Fibroblast of upper back skin (primary cell): ENCODE measurements at places on chromosomes 5 and 9.

GRCh38 chr9:81380504-81381359 is 308.6 kb downstream of the TLE1 start:
- DNase-seq, result no peak

GRCh38 chr9:89941875-89942274 is 337.1 kb downstream of the GADD45G start:
- peak; percentile 91 for DNase-seq

DNA sequence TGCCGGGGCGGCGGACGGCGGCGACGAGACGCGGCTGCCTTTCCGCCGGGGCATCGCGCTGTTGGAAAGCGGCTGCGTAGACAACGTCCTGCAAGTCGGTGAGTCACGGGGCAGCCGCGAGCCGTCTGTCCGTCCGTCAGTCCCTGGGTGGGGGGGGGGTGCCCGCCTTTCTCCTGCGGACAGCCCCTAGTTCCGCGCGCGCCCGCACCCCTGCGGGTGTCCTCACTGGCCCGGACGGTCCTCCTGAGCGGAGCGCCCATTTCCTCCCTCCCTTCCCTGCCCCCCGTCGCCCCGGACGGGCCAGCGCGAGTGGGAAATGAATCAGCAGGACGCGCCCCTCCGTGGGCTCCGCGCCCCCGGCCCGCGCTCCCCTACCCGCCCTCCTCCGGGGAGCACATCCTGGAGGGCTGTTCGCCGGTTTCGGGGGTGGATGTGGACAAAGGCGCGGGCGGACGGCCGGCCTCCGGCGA is 828 bp downstream of the ZSWIM6 start:
- DNase-seq, result peak; percentile 61

DNA sequence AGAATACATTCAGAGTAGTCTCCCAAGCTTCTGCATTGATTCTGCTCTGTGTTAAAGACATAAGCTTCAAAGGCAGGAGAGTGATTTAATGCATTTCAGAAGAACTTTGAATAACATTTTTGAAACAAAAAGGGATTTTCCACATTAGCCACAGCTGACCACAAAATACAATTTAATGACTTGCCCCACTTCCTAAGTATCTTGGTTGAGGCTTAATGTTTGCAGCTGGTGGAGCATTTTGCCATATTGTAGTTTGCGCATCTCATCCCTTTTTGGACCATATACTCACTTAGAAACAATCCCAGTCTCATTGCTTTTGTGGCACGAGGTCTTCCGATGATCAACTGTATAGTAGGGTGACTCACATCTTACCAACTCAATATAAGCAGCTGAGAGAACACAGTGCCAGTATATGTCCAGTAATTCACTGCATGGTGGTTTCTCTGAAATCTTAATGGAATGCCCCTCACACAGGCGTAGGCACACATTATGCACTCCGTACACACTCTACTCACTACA is 455.8 kb upstream of the PTGER4 start:
- peak; percentile 93 for DNase-seq

- DNase-seq, result no peak
Measured at GRCh38 chr5:163193886-163194285, 243.5 kb upstream of the CCNG1 start.

GRCh38 chr5:91272858-91273257 is 110.3 kb downstream of the ARRDC3 start:
- peak; percentile 61 for DNase-seq

DNA sequence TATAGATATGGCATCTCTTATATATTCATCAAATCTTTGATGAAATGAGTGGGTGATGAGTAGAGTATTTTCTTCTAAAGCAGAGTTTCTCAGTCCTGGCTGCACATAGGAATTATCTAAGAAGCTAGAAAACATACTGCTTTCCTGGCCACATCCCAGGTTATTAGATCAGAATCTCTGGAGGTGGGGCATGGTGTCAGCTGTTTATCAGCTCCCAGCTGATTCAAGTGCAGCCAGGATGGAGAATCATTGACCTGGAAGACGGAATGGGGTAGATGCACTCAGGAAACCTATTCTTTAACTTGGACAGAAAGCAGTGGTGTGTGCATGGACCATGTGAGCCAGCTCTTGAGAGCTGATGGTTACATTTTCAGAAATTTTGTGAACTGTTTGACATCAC is 108.1 kb upstream of the IL6ST start:
- DNase-seq, result no peak

- peak; percentile 90 for DNase-seq
Measured at GRCh38 chr5:72633649-72634048, 126.4 kb upstream of the ZNF366 start.

DNA sequence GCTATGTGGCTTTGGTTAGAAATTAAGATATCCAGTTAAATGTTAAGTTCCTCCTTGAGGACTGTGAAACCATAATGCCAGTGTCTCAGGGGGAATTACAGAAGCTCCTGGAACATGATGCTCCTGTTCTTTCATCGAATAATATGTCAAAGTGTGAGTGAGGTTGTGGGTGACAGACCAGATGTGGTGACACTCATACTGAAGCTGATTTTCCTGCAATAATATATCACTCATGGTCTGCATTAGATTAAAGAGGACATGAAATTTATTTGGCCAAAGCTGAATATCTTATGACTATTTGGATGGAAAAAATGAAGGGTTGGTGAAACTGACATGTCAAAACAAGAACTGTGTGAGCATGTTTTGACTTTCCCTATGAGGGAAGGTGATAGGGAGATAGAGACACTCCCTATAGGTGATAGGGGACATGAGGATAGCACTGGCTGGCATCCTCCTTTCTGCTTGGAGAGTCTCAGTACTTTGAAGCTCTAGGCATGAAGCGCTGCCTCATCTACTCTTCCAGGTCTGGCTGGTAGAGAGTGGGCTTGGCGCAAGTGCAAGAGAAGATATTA is 173.5 kb downstream of the ARHGEF28 start:
- no peak for DNase-seq

GRCh38 chr9:85987236-85987635 is 46.3 kb downstream of the NAA35 start:
- DNase-seq, result no peak

DNA sequence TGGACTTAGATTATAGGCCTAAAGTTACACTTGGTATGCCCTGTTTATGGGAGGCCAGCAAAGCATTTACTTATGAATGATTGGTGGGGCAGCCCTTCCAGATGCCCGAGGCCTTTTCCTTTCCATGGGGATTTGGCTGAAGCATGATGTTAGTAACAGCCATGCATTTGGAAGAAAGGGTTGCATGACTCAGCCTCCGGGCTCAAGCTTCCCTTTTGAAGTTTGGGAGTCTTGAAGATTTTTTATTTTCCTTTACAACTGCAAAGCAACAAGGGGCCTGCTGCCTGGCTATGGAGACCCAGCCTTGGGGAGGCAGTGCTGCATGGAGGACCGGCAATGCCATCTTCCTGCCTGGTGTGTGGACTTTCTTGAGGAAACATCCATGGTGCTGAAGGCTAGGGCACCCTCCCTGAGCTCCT is 244.7 kb downstream of the ICE1 start:
- DNase-seq, result no peak

GRCh38 chr5:79753092-79753491 is 63.5 kb downstream of the CMYA5 start:
- DNase-seq, result no peak

- DNase-seq, result peak; percentile 53
Measured at GRCh38 chr5:125461641-125462072, 715.2 kb upstream of the ZNF608 start.

- DNase-seq, result no peak
Measured at GRCh38 chr9:20619487-20620200, 2.7 kb downstream of the MLLT3 start.

DNA sequence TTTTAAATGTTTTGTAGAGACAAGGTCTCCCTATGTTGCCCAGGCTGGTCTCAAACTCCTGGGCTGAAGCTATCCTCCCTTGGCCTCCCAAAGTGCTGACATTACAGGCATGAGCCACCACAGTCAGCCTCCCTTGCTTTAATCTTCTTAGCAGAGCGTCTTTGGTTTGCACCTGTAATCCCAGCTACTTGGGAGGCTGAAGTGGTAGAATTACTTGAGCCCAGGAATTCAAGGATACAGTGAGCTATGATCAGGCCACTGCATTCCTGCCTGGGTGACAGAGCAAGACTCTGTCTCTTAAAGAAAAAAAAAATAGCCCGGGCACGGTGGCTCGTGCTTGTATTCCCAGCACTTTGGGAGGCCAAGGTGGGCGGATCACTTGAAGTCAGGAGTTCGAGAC is 27.8 kb downstream of the UBE2D2 start:
- no peak for DNase-seq

GRCh38 chr9:111411266-111411665 is 72.9 kb downstream of the ECPAS start:
- DNase-seq, result no peak

GRCh38 chr9:134046894-134047681 is 20.7 kb downstream of the BRD3 start:
- no peak for DNase-seq

DNA sequence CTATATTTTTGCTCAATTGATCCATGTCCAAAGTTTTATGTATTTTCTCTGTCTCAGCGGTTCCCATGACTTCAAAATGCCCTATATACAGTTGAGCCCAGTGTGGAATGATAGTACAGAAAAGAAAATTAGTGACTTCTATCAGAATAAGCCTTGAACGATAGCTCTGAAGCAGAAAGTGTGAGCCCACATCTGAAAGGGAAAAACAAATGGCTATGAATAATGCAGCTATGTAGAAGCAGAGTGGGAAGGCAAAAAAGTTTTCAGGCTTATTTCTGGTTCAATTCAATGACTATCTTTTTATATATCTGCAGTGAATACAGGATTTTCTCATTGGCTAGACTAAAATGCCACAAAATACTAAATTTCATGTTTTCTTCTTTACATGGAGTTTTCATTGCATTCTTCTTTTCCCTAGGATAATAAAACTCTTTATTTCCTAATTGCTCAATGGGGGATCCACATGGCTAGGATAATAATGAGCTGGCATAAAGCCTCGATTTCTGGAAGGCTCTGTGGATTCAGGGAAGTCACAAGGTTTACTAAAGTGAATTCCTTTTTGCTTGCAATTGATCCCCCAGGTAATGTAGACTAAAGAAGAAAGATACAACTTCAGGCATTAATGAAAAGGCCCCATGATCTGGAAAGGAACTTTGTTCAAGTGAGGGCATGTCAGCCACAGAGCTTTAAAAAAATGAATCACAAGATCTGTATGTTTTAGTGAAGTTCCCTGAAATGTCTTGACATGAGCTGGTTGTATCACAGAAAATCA is 377.0 kb upstream of the RIOK2 start:
- peak; percentile 33 for DNase-seq

DNA sequence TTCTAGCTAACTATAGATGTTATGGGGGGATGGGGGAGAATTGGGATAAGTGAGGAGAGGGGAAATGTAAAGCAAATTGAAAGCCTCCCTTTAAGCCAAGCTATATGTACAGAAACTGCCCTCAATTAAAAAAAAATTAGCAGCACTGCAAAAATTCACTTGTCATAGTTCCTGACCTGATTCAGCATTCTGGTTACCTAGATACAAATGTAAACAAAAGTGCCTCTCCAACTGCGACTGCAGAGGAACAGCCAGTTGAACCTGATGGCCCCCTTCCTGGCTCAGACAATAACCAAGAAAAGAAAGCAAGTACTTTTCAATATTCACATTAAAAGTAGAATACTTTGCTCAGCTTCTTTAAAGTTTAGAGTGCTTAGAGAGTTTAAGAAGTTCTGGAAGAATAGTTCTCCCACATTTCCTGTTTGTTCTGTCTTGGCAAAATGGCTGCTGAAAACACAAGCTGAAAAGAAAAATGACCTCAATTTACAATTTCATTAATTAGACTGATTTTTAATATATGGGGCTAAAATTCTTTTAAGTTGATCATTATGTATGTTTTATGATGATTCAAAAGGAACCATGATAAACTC is 1.5 kb downstream of the FAM81B start:
- DNase-seq, result no peak

DNA sequence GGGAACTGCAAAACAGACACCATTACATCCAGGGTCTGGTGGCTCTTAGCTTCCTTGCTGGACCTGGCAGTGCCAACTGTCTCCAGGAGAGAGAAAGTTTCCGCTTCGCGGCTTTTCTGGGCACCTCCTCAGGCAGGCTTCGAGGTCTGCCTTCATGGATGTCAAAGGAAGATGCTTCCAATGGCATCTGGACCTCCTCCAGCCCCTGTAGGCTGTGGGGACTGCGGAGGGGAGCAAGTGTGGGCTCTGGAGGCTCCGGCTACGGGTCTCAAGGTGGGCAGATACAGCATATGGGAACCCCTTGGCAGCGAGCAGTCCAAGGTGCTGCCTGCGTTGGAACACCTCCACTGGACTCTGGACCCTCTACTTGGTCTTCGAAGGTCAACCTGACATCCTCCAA is 6.0 kb downstream of the C9orf50 start:
- DNase-seq, result no peak

DNA sequence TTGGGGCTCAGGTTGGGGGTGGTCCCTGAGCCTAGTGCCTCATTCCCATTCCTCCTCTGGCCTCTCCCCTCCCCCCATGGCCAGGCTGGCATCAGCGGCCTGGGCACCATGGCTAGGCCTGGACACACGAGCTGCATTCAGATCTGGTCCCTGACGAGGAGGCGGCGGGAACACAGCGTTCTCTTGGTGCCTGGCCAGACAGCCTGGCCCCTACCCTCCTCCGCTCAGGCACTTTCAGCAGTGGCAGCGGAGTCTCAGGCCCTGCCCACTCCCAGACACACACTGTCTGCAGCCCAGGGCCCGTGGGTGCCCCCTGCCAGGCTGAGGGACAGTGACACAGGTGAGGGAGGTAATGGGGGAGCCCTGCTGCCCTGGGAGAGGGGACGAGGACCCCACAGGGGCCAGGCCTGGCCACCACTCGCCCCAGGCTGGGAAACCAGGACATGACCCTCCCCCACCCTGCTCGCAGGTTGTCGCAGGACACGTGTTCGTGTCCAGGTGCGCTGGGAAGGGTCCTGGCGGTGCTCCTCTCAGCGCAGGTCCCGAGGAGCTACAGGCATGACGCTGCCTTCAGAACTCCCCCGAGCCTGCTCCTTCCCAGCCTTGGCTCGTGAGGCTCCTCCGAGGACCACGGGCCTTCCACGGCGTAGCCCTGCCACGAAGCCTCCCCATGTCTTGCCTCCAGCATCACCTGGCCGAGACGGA is 19.9 kb upstream of the UBAC1 start:
- no peak for DNase-seq

GRCh38 chr5:132540764-132541163 is 2.6 kb downstream of the IL5 start:
- DNase-seq, result no peak

DNA sequence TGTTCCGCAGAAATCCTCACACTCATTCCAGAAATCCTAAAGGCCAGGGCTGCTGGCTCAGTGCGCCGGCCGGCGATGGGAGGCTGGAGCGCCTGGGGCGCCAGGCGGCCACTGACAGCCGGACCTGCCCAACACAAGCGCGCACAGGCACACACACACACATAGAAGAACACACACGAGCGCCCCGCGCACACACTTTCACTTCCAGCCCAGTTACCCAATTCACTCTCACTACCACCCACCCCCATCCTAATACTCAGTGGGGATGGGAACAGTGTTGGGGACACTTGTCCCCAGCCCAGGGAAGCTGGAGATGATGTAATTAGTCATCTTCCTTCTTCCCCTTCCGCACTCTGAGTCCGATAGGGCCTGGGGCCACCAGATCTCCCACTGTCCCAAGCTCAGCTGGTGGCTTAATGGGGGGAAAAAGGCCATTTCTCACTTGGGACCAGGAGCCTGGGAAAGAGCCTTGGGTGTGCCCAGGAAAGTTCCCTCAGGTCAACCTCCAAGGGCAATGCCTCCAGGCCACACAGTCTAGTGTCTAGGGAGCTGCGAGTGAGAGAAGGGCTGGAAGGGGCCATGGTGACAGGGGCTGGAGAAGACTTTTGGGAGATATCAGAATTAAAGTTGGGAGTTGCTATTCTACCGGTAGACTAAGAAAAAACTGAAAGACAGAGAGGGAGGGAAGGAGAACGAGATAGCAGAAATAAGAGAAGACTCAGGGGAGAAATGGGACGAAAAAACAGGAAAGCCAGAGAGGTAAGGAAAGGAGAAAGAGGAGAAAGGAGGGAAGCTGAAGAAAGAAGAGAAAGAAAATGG is 1.7 kb downstream of the EBF1 start:
- DNase-seq, result peak; percentile 53
